ENCODE measurements at places on chromosomes 7 and 10. TPM values are rescaled to one million over a fixed set of nuclear protein-coding genes. Genes with fewer than 3 reads are reported as not detected.

ABI1 gene
- total RNA-seq, result 121 TPM

CCDC146 gene
- total RNA-seq, result 20.1 TPM

NXPH1 gene
- not detected for total RNA-seq

- no peaks in the 10 kb centered on the region for H3K27me3 ChIP-seq
- DNase-seq, result no peak
- H3K27ac ChIP-seq, result no peak overlapping the region
- H3K36me3 ChIP-seq, result no peaks in the 10 kb centered on the region
Measured at GRCh38 chr10:11698691-11699549, 43.3 kb upstream of the ECHDC3 start.

GRCh38 chr7:30226614-30227268 lies 57.7 kb upstream of the ZNRF2 start:
- no peaks in the 10 kb centered on the region for H3K36me3 ChIP-seq
- no peak overlapping the region for H3K4me3 ChIP-seq
- no peak for DNase-seq

DNA sequence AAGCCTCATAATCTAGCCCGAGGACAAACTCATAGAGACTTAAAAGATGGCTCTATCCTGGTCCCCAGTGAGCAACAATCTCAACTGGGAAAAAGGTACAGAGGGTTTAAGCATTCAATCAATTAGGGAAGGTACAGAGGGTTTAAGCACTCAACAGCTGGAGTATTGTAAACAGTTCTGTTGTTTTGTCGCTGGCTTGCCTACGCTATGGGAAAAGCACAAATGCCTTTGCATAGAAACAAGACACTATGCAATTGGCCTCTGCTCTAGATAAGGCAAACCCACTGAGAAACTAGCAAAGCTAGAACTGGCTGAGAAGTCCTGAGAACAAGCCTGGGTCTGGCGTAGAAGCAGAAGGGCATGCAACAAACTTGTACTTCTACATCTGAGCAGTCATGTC lies 69.3 kb downstream of the GFRA1 start:
- H3K27ac ChIP-seq, result no peak overlapping the region
- H3K4me3 ChIP-seq, result no peak overlapping the region
- no peak for DNase-seq
- no peaks in the 10 kb centered on the region for H3K36me3 ChIP-seq
- no peaks in the 10 kb centered on the region for H3K27me3 ChIP-seq

DNA sequence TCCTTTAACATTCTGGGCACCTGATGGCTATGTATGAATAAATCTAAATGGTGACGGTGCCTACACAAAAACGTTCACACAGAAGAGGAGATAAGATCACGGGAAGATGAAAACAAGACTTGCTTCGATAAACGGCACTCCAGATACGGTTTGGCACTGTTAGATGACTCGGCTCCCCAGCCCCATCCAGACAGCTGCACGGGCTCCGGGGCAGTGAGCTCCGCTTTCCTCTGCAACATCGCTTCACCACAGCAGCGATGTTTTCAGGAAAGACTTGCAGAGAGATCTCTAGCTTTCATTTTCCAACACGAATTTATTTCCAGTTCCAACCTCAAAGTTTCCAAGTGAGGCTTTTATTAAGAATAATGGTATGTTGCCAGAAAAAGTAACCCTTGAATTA lies 132.1 kb downstream of the KLF6 start:
- H3K4me3 ChIP-seq, result peak overlapping the region; percentile 58
- DNase-seq, result no peak
- peaks cover 6% of the 10 kb centered on the region for H3K4me1 ChIP-seq
- no peaks in the 10 kb centered on the region for H3K27me3 ChIP-seq
- no peak overlapping the region for H3K27ac ChIP-seq

DNA sequence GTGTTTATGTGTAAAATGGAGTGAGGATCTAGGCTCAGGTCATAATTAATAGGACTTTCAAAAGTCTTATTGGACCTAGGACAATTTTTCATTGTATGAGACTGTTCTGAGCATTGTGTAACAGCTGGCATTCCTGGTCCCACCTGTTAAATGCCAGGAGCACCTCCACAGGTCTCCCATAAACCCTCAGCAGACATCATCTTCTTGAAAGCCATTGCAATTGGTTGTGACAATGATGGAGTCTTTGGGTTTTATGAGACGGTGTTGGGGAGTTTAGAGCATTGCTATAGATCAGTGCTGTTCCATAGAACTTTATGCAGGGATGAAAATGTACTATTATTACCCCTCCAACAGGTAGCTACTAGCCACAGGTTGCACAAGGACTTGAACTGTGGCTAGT lies 108.9 kb downstream of the ORC5 start:
- H3K4me1 ChIP-seq, result no peaks in the 10 kb centered on the region
- DNase-seq, result no peak
- no peaks in the 10 kb centered on the region for H3K27me3 ChIP-seq
- H3K27ac ChIP-seq, result no peak overlapping the region

DNA sequence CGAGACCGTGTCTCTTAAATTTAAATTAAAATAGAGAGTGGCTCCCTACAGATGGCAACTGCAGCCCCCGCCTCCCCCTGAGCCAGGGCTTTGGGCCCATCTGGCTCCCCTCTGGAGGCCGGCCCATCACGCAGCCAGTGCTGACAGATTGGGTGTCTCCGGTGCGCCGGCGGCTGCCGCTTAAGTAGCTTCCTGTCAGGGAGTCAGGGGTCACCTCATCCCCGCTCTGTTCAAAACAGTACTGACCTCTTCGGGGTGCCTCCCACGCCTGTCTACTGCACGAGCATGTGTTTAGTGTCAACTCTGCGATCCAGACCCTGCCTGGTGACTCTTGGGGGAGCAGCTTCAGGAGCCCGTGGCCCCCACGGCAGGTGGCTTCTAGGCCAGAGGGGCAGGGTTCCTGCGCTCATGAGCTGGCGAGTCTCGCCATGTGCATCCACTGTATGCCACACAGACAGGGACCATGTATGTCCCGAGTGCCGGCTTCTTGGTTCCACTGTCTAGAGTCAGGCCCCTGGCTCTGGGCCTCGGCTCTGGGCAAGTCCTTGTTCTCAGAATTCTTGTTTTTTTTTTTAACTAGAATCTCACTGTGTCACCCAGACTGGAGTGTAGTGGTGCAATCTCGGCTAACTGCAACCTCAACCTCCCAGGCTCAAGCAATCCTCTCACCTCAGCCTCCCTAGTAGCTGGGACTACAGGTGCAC lies 36.1 kb downstream of the KCTD7 start:
- no peak overlapping the region for H3K27ac ChIP-seq
- no peak overlapping the region for H3K4me3 ChIP-seq
- no peaks in the 10 kb centered on the region for H3K36me3 ChIP-seq
- H3K4me1 ChIP-seq, result no peaks in the 10 kb centered on the region
